ENCODE measurements at places on chromosomes 12 and 14.

DNA sequence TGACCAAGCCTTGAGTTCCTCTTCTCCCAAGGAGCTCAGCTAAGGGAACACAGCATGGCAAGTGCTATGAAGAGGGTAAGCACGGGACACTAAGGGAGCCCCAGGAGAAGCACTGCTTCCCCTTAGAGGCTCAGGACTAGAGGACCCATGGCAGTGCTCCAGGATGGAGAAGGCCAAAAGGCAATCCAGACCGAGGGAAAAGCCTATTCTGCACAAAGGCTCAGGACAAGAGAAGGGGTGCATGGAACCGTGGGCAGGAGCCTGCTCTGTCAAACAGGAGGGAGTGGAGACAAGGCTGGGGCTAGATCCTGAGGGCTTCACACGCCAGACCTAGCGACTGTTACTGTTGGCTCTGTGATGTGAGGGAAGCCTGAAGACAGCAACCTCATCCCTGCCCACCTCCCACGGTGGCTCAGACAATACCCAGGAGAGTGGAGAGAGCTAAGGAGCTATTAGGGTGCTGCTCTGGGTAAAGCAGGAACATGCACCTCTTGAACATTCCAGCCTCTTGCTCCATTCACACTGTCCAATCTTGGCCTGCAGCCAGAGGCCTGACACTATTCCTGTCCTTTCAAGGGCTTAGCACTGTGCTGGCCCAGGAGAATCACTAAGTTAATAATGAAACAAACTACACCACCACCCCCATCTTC lies 24.2 kb downstream of the OTUB2 start:
- no peak for DNase-seq

GRCh38 chr14:50288146-50288545 lies 23.9 kb downstream of the L2HGDH start:
- no peak for DNase-seq

DNA sequence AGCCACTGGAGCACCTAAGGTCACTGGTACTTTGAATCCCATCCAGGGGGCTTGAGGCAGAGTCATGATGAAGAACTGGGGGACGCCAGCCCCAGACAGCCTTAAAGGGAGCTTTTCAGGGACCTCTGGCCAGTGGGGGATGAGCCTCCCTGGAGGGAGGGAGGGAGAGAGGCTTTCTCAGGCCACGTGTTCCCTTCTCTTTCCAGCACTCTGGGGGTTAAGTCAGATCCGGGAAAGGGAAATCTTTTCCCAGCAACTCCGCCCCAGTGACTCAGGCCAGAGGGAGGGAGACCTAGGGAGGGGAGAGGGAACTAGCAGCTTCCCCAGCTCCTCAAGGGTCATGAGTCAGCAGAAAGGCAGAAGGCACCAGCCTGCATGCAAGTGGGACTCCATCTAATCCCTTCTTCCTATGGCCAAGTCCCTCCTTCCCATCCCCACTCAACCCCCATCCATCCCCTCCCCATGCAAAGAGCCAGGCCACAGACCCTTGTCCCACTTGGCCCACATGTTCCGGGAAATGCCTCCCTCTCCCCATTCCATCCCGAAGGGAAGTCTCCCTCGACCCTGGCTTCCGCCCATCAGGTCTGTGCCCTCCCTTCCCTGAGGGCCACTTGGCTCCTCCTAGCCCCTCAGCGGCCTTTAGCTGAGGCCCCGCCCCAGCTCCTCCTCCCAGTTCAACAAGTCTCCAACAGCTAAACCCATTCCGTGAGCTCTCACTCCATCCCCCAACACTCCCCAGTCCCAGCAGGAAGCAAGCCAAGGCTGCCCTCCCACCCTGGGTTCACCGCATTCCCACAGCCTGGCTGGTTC lies 5.6 kb downstream of the TNFRSF1A start:
- DNase-seq = peak; percentile 95

- no peak for DNase-seq
Observed at GRCh38 chr14:23259426-23259825, 21.7 kb downstream of the RNF212B start.

GRCh38 chr14:67313153-67313552 lies 46.5 kb downstream of the ATP6V1D start:
- DNase-seq = no peak

DNA sequence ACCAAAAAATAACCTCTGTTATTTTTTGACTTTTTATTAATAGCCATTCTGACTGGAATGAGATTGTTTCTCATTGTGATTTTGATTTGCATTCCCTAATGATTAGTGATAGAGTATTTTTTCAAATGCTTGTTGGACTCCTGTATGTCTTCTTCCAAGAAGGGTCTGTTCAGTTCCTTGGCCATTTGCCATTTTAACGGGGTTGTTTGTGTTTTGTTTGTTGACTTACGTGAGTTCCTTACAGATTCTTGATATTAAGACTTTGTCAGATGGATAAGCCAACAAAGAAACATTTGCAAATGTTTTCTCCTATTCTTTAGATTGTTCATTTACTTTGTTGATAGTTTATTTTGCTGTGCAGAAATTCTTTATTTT lies 651.6 kb upstream of the LRFN5 start:
- no peak for DNase-seq

GRCh38 chr14:57712102-57712501 lies 153.8 kb downstream of the SLC35F4 start:
- DNase-seq = peak; percentile 22

- no peak for DNase-seq
Observed at GRCh38 chr12:87082756-87083155, 826.6 kb upstream of the MGAT4C start.

GRCh38 chr14:92443741-92444140 lies 69.8 kb upstream of the RIN3 start:
- DNase-seq = no peak

DNA sequence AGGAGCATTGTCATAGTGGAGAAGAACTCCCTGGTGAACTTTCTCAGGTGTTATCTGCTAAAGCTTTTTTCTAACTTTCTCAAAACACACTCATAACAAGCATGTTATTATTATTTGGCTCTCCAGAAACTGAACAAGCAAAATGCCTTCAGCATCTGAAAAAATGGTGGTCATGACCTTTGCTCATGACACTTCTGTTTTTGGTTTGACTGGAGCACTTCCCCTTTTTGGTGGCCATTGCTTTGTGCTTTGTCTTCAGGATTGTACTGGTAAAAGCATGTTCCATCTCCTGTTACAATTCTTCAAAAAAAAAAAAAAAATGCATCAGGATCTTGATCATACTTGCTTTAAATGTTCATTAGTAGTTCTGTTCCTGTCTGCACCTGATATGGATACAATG lies 1241.6 kb upstream of the USP15 start:
- DNase-seq = no peak

GRCh38 chr14:93115821-93116675 lies at the start of gene ITPK1:
TSS of gene ITPK1 (minus strand) at chr14:93115925. CDS start at chr14:93115163, 762 bp downstream.
- no peak for DNase-seq

- DNase-seq = no peak
Observed at GRCh38 chr12:123790905-123791467, 28.9 kb downstream of the DNAH10 start.

GRCh38 chr12:13161172-13161571 lies 35.4 kb upstream of the EMP1 start:
- DNase-seq = no peak

- DNase-seq = no peak
Observed at GRCh38 chr14:60642270-60643140, 6.8 kb downstream of the SIX1 start.

DNA sequence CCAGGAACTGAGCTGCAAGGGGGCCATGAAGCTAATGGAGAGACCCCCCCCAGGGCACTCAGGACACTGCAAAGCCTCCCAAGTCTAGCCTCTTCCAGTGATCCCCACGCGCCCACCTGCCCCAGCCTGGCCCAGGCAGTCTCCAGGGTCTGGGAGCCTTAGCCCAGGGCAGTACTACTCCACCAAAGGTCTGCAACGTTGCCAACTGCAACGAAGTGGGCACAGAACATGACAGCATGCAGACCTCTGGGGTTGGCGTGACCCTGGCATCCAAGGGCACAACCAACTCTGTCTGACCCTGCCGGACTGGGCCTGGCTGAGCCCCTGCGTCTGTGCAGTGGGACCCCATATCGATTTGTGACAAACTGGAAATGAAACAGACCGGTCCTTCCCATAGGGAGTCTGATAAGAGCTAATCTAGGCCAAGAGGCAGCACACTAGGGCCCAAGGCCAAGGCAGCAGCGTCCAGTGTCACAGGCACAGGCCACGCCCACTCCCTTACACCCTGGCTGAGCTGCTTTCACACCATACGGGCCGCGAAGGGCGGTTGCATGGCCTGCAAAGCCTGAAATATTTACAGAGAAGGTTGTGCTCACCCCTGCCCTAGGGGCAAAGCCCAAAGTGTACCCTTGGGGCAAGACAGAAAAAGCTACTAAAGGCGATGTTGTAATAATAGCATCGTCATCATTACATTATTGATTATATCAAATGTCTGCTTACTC lies 76.7 kb downstream of the NCOR2 start:
- DNase-seq = no peak

DNA sequence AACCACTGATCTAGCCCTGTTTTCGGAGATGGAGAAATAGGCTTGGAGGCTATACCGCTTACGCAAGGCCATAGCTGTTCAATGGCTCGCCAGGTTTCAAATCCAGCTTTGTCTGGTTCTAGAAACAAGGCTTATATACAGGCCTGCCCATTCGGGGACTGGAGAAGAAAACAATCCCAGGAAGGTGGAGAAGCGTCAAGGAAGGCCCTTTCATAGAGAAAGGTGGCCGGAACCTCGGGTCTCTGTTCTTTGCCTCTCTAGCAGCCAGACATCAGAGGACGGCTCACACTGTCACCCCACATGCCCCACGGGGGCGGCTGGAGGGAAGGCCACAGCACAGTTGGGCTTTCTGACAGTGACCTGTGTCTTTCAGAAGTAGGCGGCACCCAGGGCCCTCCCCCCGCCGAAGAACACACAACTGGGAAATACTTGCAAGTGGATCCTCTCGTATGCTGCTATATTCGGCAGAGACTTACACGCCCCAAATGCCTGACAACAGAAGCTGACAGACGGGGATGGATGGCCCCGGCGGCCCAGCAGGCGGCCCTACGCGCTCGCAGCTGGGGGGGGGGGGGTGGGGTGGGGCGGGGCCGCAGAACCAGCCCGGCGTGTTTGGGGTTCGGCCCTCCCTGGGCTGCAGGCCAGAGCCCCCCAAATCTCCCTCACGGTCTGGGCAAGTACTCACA lies 4.5 kb upstream of the SETD1B start:
- no peak for DNase-seq

DNA sequence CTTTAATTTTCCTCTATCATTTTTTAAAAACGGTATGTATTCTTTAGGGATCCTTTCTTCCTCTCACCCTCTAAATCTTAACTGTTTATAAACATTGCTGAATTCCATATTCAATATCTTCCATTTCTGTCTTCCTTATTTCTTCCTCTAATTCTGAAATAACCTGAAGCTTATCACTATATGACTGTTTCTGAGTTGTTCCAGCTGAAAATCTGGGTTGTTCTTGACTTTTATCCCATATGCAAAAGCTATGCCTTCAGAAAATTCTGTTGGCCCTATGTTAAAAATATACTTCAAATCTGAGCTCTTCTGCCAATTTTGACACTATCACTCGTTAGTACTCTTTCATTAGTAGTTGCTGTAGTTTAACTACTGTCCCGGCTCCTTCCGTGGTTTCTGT lies 970.3 kb downstream of the BCL11B start:
- no peak for DNase-seq
